ENCODE measurements at places on chromosomes 5 and 9. TPM values are rescaled to one million over a fixed set of nuclear protein-coding genes. Genes with fewer than 3 reads are reported as not detected.

The SPATA31A3 gene
- total RNA-seq, result not detected

The HAPLN1 gene
- total RNA-seq, result not detected

The SLCO4C1 gene
- not detected for total RNA-seq

The NELFB gene
- total RNA-seq, result 46.2 TPM

The LRRC19 gene
- total RNA-seq, result not detected

The DENND4C gene
- 157 TPM for total RNA-seq

The SH3TC2 gene
- 2.3 TPM for total RNA-seq

All from uterus (tissue), 4 donors.